ENCODE measurements at places on chromosomes 7 and 10.
A peak's percentile ranks its signal among the peaks of the same experiment; 100 is the strongest.

- no peak for DNase-seq
Measured at GRCh38 chr7:22944022-22944421, 69.9 kb downstream of the HYCC1 start.

DNA sequence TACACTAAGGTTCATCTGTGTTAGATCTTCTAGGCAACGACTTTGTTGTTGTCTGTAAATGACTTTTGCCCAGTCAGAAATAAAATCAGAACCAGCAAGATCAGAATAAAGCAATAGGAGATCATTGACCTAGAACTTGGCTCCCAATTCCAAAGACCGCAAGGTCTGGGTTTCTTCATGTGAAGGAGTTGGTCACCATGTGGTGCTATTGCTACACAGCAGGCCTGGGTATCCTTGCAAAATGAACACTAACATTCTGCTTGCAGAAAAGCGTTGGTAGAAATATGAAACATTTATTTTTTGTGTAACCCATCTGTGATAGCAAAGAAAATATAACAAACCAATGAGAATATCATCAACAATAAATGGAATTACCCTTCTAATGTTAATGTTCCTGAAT is 831.0 kb downstream of the NXPH1 start:
- no peak for DNase-seq

DNA sequence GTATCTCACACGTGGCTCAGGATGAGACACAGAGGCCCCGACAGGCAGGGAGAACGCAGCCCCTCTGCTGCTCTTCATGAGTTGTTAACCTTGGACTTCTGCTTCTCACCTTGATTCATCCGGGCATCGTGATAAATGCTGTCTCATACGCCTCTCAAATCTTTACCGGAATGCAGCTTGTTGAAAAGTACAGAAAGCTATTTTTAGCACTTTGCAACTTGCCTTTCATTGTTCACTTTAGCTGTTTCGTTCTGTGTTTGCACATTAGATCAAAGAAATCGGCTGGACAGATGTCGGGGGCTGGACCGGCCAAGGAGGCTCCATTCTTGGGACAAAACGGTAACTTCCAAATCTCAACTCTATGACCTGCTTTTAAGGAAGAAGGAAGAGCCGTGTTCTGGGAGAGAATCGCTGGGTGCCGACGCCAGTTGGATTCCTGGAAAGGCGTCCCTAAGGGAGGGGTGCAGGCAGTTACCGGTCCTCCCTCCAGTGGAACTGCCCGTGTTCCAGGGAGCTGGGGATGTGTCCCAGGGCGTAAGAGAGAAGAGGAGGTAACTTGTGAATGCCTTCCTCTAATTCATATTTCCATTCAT is 49.3 kb downstream of the PFKP start:
- DNase-seq, result peak; percentile 22

DNA sequence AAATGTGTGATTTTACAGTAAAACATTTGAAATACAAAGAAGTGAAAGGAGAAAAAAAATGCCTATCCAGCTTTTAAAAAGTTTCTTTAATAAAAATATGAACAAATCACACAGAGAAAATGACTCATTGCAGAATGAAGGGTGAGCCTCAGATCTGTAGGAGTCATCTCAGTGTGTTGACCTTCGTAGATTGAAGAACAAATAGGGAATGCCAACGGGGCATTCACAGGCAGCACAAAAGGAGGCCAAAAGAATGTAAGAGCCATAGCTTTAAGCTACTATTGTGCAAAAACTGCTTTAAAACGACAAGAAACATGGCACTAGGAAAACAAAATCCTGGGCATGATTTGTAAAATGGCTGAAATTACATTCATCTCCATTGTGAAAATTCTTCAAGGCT is 782.7 kb upstream of the CELF2 start:
- DNase-seq, result no peak

GRCh38 chr10:93604146-93604545 is 3.1 kb upstream of the RBP4 start:
- DNase-seq, result no peak

- DNase-seq, result no peak
Measured at GRCh38 chr10:79115302-79115701, 46.5 kb downstream of the ZMIZ1 start.

DNA sequence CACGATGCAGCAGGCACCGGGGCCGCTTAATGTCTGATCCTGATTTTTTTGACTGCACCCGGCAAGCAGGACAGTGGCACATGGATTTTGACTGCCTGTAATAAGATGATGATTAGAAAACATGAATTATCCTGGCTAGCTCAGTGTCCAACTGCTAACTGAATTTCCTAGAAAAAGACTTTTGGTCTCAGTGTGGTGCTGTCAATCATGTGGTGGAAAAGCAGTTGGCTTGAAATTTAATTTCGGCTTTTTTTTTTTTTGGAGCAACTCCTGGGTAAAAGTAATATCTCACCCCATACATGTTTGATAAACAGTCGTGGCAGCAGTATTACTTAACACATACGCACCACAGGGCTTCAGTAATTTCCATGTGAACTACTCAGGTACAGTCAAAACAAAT is 227.7 kb downstream of the FANK1 start:
- no peak for DNase-seq

- no peak for DNase-seq
Measured at GRCh38 chr10:110995301-110995700, 75.9 kb downstream of the SHOC2 start.

DNA sequence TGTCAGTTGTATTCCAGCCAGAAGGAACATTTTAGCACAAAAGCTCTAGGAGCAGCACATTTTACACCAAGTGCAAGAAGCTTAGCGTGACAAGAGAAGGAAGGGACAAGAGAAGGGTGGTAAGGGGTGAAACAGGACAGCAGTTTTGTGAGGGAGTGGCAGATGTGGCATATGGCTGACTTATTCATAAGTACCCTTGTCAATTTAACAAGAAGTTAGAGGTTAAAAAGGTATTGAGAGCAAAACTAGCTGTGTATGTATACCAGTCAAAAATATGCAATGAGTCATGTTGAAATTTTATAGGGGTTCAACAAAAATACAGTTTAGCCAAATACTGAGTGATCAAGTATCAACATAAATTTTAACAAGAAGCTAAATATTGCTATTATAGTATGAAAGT is 561.5 kb upstream of the POT1 start:
- no peak for DNase-seq

DNA sequence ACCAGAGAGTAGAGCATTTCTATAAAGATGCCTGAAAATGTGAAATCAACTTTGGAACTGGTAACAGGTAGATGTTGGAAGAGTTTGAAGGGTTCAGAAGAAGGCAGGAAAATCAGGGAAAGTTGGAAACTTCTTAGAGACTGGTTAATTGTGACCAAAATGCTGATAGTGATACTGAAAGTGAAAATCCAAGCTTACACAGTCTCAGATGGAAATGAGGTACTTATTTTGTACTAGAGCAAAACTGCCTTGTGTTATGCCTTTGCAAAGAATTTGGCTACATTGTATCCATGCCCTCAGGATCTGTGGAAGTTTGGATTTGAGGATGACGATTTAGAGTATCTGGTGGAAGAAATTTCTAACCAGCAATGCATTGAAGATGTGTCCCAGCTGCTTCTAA is 430.6 kb upstream of the KCND2 start:
- no peak for DNase-seq

All from HepG2 (cell line).